ENCODE measurements at places on chromosomes 16 and 17. TPM values are rescaled to one million over a fixed set of nuclear protein-coding genes. Genes with fewer than 3 reads are reported as not detected.

The SBK1 gene
- not detected for total RNA-seq

The PIGL gene
- total RNA-seq = 29.1 TPM

The CCDC78 gene
- 1.6 TPM for total RNA-seq

The SLC6A2 gene
- total RNA-seq = not detected

The FBXL16 gene
- 2.9 TPM for total RNA-seq

The DPEP1 gene
- total RNA-seq = not detected

The C1QTNF8 gene
- total RNA-seq = not detected

The ADGRG1 gene
- total RNA-seq = 3.9 TPM

The COTL1 gene
- total RNA-seq = 221 TPM

The CSH1 gene
- not detected for total RNA-seq

The ADAD2 gene
- total RNA-seq = not detected

The CBX2 gene
- total RNA-seq = 1.4 TPM

The DOC2A gene
- not detected for total RNA-seq

The SUPT4H1 gene
- total RNA-seq = 40.5 TPM

The C17orf50 gene
- not detected for total RNA-seq

The TEX19 gene
- total RNA-seq = not detected

The MT1M gene
- total RNA-seq = 0.32 TPM

The MC1R gene
- total RNA-seq = 5.8 TPM

The ST6GALNAC2 gene
- total RNA-seq = 1.3 TPM

The CCL1 gene
- total RNA-seq = not detected

The SLC16A6 gene
- not detected for total RNA-seq

The KRT24 gene
- not detected for total RNA-seq
